Breast epithelium (tissue), 4 donors: ENCODE measurements at places on chromosomes 1 and 21. TPM values are rescaled to one million over a fixed set of nuclear protein-coding genes. Genes with fewer than 3 reads are reported as not detected.

GRCh38 chr1:167430849-167431242 lies 87.5 kb downstream of the CD247 start:
- no peaks in the 10 kb centered on the region for H3K27me3 ChIP-seq
- H3K27ac ChIP-seq: no peak overlapping the region
- H3K4me3 ChIP-seq: no peak overlapping the region
- no peak for DNase-seq
- H3K4me1 ChIP-seq: no peaks in the 10 kb centered on the region

DNA sequence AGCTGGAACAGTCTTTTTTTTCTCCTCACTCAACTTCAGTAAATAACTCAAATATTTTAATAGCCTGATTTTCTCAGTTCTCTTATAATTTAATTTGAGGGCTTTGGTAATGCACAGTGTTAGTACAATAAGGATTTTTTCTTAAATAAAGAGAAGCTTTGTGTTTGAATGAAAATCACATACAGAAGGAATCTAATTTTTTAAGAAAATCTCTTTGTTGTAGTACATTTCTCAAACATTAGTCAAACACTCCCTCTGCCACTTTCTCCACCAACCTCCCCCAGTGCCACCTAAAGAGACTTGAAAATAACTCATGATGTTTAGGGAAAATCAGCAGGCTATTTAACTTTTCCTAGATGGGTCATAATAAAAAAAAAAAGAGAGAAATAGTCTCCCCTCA lies 42.3 kb upstream of the ACP6 start:
- no peak overlapping the region for H3K27ac ChIP-seq
- no peaks in the 10 kb centered on the region for H3K27me3 ChIP-seq
- no peak for DNase-seq
- no peaks in the 10 kb centered on the region for H3K4me1 ChIP-seq
- no peaks in the 10 kb centered on the region for H3K36me3 ChIP-seq

GRCh38 chr1:180906511-180906910 lies 6.2 kb upstream of the KIAA1614 start:
- no peaks in the 10 kb centered on the region for H3K4me1 ChIP-seq
- no peaks in the 10 kb centered on the region for H3K27me3 ChIP-seq
- no peaks in the 10 kb centered on the region for H3K36me3 ChIP-seq
- H3K27ac ChIP-seq: no peak overlapping the region
- H3K4me3 ChIP-seq: no peak overlapping the region

- H3K27me3 ChIP-seq: no peaks in the 10 kb centered on the region
- no peaks in the 10 kb centered on the region for H3K4me1 ChIP-seq
- no peak overlapping the region for H3K4me3 ChIP-seq
- H3K36me3 ChIP-seq: no peaks in the 10 kb centered on the region
- DNase-seq: no peak
- no peak overlapping the region for H3K27ac ChIP-seq
Observed at GRCh38 chr1:55225228-55225627, 10.1 kb upstream of the USP24 start.

Gene CLIC6
- total RNA-seq: 10.0 TPM

- no peaks in the 10 kb centered on the region for H3K27me3 ChIP-seq
- DNase-seq: no peak
- H3K4me3 ChIP-seq: no peak overlapping the region
- H3K4me1 ChIP-seq: no peaks in the 10 kb centered on the region
Observed at GRCh38 chr1:65341381-65341780, 32.0 kb downstream of the DNAJC6 start.

Gene TMEM269
- total RNA-seq: under 0.01 TPM

Gene INKA2
- 4.6 TPM for total RNA-seq

Gene OR14K1
- total RNA-seq: 1.3 TPM

GRCh38 chr1:95181096-95181495 lies 52.9 kb upstream of the RWDD3 start:
- H3K4me3 ChIP-seq: no peak overlapping the region
- DNase-seq: no peak

DNA sequence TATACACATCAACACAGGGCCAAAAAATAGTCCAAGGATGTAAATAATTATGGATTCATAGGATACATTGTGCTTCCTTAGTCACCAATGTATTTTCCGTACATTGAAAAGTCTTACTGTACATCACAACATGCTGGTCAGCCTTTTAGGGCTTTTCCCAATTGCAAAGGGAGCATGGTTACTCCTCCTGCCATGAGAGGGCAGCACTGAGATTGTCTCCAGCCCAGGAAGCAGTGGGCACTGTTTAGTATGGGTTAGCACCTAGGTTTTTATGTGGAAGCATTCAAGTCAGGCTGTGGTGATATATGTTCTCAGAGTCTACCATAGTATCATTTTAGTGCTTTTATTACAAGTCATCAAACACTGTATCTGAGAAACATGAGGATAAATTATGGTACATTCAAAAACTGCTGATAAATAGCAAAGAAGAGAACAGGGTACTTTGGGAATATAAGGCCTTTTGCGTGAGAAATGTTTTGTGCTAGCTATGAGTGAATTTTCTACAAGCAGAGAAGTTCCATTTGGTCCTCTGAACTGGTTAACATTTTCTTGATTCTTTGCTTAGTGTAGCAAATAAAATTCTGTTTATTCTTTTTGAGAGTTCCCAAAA lies 34.0 kb downstream of the ST6GALNAC5 start:
- H3K4me3 ChIP-seq: no peak overlapping the region
- DNase-seq: no peak
- H3K27me3 ChIP-seq: no peaks in the 10 kb centered on the region
- H3K4me1 ChIP-seq: no peaks in the 10 kb centered on the region
- no peaks in the 10 kb centered on the region for H3K36me3 ChIP-seq
- H3K27ac ChIP-seq: no peak overlapping the region
